H1 (cell line): ENCODE measurements at places on chromosomes 12 and 14.

GRCh38 chr14:66070542-66071319 lies 415.4 kb upstream of the CCDC196 start:
- H3K4me3 ChIP-seq: no peak overlapping the region
- no peak overlapping the region for H3K27ac ChIP-seq
- H3K4me1 ChIP-seq: no peaks in the 10 kb centered on the region
- no peaks in the 10 kb centered on the region for H3K27me3 ChIP-seq
- peak; percentile 97 for DNase-seq

- no peak overlapping the region for H3K4me3 ChIP-seq
- no peaks in the 10 kb centered on the region; the same call in 1 of the 2 replicates for H3K4me1 ChIP-seq
- H3K36me3 ChIP-seq: no peaks in the 10 kb centered on the region
- peak; percentile 42 for DNase-seq
These were observed 80.3 kb downstream of the WDR20 start for GRCh38 chr14:102220031-102220430.

GRCh38 chr12:126095748-126096510 lies 1030.7 kb downstream of the AACS start:
- DNase-seq: no peak
- H3K4me1 ChIP-seq: no peaks in the 10 kb centered on the region
- no peaks in the 10 kb centered on the region for H3K36me3 ChIP-seq

DNA sequence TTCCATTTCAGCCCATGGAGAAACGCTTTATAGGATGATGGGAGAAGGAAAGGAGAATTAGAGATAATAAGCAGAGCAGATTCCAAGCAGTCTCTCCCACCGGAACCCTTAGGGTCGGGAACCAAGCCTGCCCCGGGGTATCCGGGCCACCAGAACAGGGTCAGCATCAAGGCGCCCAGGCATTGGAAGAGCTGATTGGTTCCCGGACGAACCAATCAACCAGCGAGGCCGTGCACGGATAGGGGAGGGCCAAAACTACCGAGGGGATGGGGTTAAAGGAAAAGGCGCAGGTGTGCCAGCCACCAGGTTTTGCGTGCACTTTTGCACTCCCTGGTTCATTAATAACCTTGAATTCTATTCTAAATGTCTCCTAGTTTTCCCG lies 1.7 kb downstream of the PPM1H start:
- H3K4me1 ChIP-seq: peaks cover 2% of the 10 kb centered on the region; the same call in 1 of the 2 replicates
- no peak overlapping the region for H3K27ac ChIP-seq
- no peaks in the 10 kb centered on the region for H3K27me3 ChIP-seq
- no peaks in the 10 kb centered on the region for H3K36me3 ChIP-seq
- H3K4me3 ChIP-seq: peak overlapping the region; percentile 68

GRCh38 chr12:69101505-69101904 lies 137.9 kb upstream of the CPSF6 start:
- no peak overlapping the region for H3K27ac ChIP-seq
- no peaks in the 10 kb centered on the region for H3K27me3 ChIP-seq
- no peaks in the 10 kb centered on the region for H3K36me3 ChIP-seq
- H3K4me3 ChIP-seq: no peak overlapping the region

GRCh38 chr14:75204116-75204515 lies 27.7 kb upstream of the TMED10 start:
- no peaks in the 10 kb centered on the region for H3K36me3 ChIP-seq
- no peaks in the 10 kb centered on the region for H3K27me3 ChIP-seq
- no peaks in the 10 kb centered on the region for H3K4me1 ChIP-seq
- DNase-seq: no peak
- no peak overlapping the region for H3K4me3 ChIP-seq

DNA sequence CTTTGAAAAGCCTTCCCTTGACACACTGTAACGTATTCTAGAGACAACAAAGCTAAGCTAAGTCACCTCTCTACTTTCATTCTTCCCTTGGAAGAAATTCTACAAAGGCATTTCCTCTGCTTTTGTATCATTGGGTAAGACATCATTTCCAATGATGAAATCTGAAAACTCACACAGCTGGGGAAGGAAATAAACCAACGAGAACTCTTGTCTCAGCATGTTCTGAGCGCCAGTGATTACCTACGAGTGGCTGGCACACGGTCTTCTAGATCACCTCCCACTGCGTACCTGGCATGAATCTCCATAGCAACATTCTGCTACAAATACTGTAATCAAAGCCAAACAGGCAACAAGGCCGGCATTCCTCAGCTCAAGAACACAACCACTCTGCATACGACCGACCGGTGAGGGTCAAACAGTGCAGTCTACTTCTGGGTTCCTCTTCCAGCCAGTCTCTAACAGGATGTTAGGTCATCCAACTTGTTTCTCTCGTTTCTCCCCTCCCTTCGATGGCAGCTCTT lies 7.6 kb downstream of the VPS37B start:
- peaks cover 3% of the 10 kb centered on the region; the same call in 1 of the 2 replicates for H3K27me3 ChIP-seq
- H3K4me1 ChIP-seq: peaks cover 18% of the 10 kb centered on the region
- H3K36me3 ChIP-seq: no peaks in the 10 kb centered on the region
- H3K4me3 ChIP-seq: no peak overlapping the region

DNA sequence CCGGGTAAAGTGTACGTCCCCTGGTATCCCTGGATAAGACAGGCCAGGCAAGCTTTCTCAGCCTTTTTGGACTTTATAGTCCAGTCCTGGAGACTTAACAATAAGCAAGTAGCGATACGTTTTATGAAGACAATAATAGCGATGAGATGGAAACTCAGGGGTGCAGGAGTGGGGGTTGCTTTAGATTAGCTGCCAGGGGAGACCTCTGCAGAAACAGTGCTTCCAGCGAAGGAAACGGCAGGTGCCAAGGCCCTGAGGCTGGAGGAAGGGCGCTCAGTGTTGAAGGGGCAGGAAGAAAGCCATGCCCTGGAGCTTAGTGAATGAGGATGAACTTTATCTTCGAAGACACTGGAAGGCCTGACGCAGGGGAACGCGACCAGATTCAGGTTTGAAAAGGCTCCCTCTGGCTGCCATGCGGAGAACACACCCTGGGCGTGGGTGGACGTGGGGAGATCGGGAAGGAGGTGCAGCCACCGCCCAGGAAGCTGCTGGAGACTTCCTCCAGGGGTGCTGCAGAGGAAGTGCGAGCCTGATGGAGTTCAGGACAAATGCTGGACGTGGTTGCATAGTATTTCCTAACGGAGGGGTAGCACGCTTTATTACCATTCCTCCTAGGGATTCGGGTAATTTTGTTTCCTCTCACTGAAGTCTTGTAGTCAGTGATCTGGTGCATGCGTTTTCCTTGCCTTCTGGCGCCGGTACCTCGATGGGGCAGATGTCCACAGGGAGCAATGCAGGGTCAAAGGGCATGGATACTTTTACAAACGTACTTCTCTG lies 26.1 kb upstream of the UBC start:
- no peaks in the 10 kb centered on the region for H3K36me3 ChIP-seq
- H3K27ac ChIP-seq: 0 out of 2 replicates have a peak overlapping the region, but pooled peaks have one; percentile 98
- no peaks in the 10 kb centered on the region for H3K4me1 ChIP-seq
- peak overlapping the region; percentile 65; the same call in 1 of the 2 replicates for H3K4me3 ChIP-seq
- peak; percentile 85 for DNase-seq

- H3K4me3 ChIP-seq: no peak overlapping the region
- no peaks in the 10 kb centered on the region for H3K36me3 ChIP-seq
- H3K27ac ChIP-seq: no peak overlapping the region
- H3K4me1 ChIP-seq: no peaks in the 10 kb centered on the region
- no peaks in the 10 kb centered on the region for H3K27me3 ChIP-seq
These were observed 12.8 kb downstream of the DIP2B start for GRCh38 chr12:50517421-50518048.

- peaks cover 4% of the 10 kb centered on the region for H3K4me1 ChIP-seq
- H3K36me3 ChIP-seq: peaks cover 23% of the 10 kb centered on the region; the same call in 1 of the 2 replicates
- H3K27me3 ChIP-seq: no peaks in the 10 kb centered on the region
- H3K4me3 ChIP-seq: peak overlapping the region; percentile 9; the same call in 1 of the 2 replicates
- no peak for DNase-seq
- H3K27ac ChIP-seq: no peak overlapping the region
These were observed 2.1 kb downstream of the WASHC4 start for GRCh38 chr12:105109465-105110212.

DNA sequence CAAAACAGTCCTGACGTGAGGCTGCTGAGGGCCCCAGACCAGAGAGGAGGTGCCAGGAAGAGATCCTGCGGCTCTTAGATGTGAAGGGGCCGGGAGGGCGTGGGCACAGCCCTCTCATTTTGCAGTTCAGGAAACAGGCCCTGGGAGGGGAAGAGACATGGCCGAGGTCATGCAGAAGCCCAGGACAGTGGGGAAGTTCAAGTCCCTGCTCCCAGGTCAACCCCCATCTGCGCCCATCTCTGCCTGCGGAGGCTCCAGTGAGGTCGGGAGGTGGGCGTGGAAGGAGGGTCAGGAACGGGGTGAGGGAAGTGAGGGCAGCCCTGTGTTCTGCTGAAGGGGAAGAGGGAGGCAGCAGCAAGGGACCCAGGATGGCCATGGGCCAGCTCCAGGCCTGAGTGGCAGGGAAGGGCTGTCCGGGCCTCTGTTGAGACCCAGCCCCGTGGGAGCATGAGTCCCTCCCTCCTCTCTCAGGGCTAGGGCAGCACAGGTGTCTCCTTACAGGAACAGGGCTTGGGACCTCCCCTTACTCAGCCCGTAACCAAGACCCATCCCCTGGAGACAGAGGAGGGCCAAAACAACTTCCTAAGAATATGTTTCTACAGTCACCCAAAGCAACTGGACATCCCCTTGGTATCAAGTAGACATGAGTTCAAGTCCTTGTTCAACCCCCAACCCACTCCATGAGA lies 90.8 kb downstream of the LGMN start:
- no peaks in the 10 kb centered on the region for H3K4me1 ChIP-seq
- no peaks in the 10 kb centered on the region for H3K27me3 ChIP-seq
- no peak overlapping the region for H3K4me3 ChIP-seq
- no peak for DNase-seq
- H3K36me3 ChIP-seq: no peaks in the 10 kb centered on the region
- H3K27ac ChIP-seq: no peak overlapping the region

DNA sequence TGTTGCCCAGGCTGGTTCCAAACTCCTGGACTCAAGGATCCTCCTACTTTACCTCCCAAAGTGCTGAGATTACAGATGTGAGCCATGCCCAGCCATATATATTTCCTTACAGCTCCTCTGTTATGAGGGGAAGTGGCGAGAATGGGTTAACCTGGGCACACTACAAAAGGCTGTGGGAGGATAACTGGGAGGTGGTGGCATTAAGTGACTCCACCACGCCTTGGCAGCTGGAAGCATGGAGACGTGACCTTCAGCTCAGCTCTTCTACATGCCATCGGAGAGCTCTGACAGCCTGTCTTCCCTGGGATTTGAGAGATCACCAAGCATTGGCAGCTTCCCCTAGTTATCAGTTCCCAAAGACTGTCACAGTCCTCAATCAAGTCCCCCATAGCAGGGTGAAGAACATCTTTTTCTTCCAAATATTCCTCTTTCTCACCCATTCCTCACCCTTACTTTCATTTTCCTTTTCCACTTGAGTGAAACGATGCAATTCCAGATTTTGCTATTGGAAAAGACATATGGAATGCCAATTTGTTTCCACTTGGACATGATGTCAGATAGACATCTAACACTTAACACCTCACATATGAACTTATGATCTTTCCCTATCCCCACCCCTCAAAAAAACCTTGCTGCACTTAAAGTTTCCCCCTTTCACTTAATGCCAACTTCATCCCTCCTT lies 48.5 kb downstream of the PHLDA1 start:
- DNase-seq: no peak
- H3K27ac ChIP-seq: no peak overlapping the region
- H3K36me3 ChIP-seq: no peaks in the 10 kb centered on the region
- peaks cover 11% of the 10 kb centered on the region for H3K4me1 ChIP-seq
- no peak overlapping the region for H3K4me3 ChIP-seq
- no peaks in the 10 kb centered on the region for H3K27me3 ChIP-seq

DNA sequence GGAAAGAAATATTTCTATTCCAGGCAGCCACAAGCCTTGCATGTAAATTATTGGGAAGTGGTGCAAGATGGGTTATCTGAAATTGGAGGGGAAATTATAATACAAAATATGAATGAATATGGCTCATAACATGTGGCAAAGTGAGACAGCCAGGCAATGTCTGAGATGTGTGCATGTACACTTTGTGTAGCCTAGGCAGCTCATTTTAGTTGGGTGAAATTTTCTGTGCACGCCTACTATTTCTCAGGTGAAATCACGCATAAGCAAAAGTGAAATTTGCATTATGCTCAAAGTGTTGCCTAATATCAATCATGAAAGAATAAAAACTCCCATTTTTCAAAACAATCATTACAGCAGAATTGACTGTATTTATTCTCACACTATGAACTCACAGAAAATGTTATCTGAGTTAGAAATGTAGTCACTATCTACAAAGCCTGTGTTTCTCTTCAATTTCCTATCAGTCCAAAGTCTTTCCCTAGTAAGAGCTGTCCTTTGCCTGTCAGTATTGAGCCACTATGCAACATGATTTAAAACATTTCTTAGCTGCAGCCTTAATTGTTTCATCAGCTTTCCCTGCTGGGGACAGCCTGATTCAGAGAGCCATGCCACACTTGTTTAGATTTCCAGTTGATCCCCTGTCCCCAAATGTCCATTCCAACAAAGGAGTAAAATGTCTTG lies 80.7 kb downstream of the EPS8 start:
- H3K36me3 ChIP-seq: no peaks in the 10 kb centered on the region
- H3K4me1 ChIP-seq: no peaks in the 10 kb centered on the region
- no peak for DNase-seq
- H3K27ac ChIP-seq: no peak overlapping the region
- no peaks in the 10 kb centered on the region for H3K27me3 ChIP-seq

DNA sequence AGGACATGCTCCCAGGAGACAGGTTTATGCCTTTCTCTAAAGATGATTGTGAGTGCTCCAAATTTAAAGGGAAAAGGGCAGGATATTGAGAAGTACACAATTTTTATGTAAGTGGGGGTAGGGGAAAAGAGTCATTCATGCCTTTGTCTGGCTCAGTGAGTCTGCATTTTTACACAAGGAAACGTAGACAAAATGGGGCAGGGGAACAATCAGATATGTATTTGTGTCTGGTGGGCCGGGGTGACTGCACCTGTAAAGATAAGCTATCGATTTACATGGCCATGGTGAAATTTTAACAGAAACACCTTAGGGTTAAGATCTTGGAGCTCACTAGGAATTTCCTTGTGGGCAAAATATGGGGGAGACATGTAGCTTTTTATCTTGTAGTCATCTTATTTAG lies 123.6 kb downstream of the VRK1 start:
- H3K4me3 ChIP-seq: no peak overlapping the region
- DNase-seq: no peak
- no peaks in the 10 kb centered on the region for H3K27me3 ChIP-seq

DNA sequence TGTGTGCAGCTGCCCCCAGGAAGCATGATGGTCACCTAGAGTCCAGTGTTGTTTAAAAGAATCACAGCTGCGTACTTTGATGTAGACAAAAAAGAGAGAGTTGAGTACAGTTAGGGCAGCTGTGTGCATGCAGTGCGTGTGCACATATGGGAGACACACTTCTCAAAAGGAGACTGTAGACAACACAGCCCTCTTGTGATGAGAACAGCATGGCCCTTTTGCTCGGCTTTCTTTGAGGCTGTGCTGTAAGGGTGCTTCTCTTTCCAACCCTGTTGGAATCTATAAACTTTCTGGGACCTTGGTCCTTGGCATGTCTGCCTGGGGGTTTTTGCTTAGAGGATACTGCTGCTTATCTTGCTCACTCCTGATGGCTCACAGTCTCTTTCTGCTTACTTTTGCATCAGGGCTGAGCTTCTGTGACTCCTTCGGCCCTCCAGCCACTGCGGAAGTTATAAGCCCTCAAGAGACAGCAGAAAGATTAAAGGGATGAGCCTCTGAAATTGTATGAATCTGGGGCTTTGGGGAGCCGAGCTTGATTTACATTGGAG lies 102.9 kb downstream of the DYRK2 start:
- no peaks in the 10 kb centered on the region for H3K4me1 ChIP-seq
- H3K4me3 ChIP-seq: no peak overlapping the region
- no peaks in the 10 kb centered on the region for H3K27me3 ChIP-seq
- no peaks in the 10 kb centered on the region for H3K36me3 ChIP-seq
